CD8-positive, alpha-beta memory T cell (primary cell): ENCODE measurements at places on chromosomes 16 and 17.

DNA sequence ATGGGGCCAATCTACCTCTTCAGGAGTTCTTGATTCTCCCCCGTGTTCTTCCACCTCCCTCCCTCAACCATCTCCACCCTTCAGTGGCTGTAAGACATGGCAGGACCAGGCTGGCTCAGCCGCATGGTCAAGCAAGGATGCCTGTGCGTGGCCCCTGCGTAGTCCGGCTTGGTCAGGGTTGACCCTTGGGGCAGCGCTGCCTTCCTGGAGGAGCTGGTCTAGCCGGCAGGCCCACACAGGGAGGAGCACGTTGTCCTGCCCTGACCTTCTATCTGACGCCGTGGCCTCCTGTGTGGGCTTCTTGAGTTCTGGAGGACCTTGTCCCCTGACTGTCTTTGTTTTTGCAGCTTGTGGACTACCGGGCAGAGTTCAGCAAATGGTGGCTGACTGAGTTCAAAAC is 169.8 kb downstream of the DNAH9 start:
- no peak for DNase-seq

GRCh38 chr17:39765175-39765574 is 27.4 kb downstream of the GRB7 start:
- no peak for DNase-seq

DNA sequence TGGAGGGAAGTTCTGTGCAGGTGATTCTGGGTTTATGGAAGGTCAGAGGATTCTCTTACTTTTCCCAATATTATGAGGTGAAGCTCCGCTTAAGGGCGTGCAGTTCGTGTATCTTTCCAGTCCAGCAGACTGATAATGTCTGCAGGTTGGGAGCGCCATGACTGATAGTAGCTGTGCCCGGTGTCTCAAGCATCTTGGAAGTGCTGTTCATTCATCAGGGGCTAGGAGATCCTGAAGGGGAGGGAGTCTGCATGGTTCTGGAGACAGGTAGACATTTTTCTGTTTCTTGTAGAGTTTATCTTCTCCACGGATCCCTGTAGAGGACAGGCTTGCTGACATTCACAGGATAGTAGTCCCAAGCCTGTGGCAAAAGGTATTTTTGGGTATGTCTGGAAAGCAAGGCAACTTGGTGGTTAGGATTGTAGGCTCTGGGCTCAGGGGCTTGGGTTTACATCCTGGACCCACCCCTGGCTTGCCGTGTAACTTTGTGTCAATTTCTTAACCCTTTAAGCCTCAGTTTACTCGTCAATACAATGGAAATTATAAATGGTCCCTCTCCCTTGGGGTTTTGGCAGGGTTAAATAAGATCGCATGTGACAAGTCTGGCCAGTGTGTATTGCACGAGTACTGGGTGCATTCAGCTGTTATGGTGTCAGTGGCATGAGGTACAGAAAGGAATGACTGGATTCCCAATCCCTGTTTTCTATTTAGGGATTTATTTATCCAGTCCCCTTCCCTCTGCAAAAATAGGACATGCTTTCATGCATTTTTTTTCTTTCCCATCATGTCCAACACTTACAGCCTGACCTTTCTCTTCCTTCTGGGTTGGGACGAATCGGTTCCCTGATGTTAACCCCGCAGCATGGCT is 8.2 kb downstream of the HLF start:
- no peak for DNase-seq

GRCh38 chr17:71905376-71906031 is 215.3 kb upstream of the SOX9 start:
- DNase-seq = no peak

DNA sequence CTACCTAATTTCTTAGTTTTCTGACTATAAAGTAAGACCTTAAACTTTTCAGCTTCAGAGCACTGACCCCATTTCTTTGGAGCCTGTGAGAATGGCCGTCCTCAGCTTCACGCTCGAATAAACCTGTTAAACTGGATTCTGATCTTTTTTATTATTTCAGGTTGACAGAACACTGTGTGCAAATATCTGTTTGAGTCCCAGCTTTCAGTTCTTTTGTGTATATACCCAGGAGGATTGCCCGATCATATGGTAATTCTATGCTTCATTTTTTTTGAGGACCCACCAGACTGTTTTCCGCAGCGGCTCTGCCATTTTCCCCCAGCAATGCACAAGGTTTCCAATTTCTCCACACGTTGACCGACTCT is 19.8 kb upstream of the KCNH6 start:
- DNase-seq = no peak

- no peak for DNase-seq
These were observed 255.2 kb upstream of the WSB1 start for GRCh38 chr17:27038676-27039075.

GRCh38 chr17:75077496-75078283 is 10.1 kb upstream of the SLC16A5 start:
- DNase-seq = peak; percentile 43

DNA sequence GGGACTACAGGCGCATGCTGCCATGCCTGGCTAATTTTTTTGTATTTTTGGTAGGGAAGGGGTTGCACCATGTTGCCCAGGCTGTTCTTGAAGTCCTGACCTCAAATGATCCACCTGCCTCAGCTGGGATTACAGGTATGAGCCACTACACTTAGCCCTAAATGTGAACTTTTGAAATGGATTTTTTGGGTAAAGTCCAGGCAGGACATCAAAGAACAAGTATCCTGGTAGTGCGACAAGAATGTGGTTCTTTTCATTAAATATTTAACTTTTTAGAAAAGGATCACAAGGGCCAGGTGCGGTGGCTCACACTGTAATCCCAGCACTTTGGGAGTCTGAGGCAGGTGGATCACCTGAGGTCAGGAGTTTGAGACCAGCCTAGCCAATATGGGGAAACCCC is 15.3 kb upstream of the NBR1 start:
- no peak for DNase-seq

DNA sequence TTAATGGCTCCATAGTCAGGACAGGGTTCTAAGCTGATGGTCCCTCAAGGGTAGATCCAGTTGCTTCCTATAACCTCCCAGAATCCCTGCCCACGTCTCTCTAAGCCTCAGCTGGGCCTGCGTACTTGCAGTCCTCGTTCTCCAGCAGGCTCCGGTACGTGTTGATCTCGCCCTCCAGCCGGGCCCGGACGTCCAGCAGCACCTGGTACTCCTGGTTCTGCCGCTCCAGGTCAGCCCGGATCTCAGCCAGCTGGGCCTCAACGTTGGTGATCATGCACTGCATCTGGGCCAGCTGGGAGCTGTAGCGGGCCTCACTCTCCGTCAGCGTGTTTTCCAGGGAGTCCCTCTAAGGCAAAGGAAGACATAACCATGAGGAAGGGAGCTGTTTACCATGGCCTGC is 4.5 kb downstream of the KRT32 start:
- DNase-seq = no peak

- DNase-seq = no peak
These were observed 235.8 kb downstream of the MAP2K4 start for GRCh38 chr17:12256380-12256995.

- DNase-seq = no peak
These were observed 42.3 kb downstream of the BEAN1 start for GRCh38 chr16:66469291-66469946.

DNA sequence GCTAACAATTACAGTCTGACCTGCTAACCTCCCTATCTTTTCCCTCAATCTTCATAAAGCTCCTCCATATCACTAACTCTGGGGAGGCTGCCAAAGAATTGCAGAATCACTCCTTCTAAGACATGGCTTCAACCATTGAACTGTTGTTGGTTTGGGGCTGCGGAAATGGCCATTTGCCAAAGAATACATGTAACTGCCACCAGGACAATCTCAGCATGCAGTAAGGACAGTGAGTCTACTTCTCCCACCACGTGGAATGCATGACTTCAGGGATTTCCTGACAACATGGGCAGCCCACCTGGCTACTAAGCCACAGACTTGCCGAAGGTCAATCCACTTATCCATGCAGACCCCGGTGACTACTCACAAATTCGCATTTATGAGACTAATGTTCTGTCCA is 104.3 kb upstream of the NUDT7 start:
- DNase-seq = no peak

- no peak for DNase-seq
These were observed 5.6 kb downstream of the WSB1 start for GRCh38 chr17:27299384-27300049.

DNA sequence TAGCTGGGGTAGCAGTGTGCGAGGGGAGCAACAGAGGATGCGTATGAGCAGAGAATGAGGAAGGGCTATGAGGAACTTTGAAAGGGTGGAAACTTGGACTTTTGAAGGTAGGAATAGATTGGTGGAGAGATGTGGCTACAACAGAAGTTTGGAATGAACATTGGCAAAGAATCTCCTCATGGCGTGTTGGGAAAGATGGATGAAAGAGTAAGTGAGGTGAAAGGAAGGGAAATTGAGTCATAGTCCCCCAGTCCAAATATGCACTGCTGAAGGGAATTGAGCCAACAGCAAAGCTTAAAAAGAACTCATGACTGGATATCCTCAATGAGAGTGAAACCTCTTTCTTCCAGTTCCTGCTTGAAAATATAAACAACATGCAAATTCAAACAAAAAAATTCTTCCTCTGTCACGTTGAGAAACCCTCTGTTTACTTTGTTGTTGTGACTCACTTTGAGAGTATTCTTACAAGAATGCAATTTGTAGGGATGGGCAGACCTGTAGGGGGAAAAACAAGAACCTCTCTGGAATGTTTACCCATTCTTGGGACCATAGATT is 313.2 kb upstream of the KCNJ16 start:
- DNase-seq = no peak

- no peak for DNase-seq
These were observed 9.0 kb upstream of the PHKG2 start for GRCh38 chr16:30738984-30739951.

- DNase-seq = no peak
These were observed 198.5 kb downstream of the NTN1 start for GRCh38 chr17:9219631-9220397.
